AG08395 (cell line): ENCODE measurements at places on chromosomes 5 and 9.

DNA sequence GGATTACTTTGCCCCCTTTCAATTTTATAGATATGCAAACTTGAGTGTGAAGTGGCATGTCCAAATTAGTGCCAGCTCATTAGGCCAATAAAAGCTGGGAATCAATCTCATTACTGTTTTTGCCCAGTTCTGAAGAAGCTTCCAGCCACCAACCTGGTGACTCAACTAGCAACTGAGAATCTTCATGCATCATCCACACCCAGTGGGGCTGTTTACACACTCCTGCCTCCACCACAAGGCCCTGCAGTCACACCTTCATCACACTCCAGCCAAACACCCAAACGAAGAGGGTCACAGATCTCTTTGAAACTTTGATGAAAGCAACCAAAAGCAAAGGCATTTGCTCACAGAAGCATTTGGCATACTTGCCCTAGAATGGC, 41.3 kb upstream of the S1PR3 start:
- peak; percentile 17 for DNase-seq

DNA sequence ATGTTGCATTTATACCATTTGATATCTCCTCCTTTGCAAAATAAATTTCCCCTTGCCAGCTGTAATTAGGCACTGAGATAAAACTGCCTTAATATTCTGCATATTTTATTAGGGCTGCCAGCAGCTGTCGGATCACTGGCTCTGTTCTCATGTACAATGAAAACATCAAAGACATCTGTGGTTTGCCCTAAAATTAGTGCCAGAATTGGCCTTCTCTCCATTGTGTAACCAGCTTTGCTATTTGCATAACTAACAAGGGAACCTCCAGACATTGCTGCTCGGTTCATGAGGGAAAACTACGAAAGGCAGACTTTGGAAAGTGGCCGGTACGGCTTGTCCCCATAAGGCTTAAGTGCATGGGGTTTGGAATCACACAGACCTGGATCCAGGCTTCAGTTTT, 45.5 kb upstream of the KIF2A start:
- DNase-seq: no peak

DNA sequence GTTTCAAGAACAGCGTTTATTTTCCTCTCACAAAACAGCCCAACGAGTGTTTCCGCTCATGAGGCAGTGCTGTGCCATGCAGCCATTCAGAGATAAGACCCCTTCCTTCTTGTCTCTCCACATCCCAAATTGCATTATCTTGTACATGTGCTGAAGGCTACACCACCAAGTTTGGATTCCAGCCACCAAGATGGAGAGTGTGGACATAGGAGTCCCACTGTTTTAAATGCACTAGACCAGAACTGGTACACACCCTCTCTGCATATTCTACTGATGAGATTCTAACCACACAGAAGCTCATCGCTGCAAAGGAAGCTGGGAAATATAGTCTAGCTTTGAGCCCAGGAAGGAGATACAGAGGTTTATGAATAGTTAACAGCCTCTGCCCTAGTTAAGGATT, 509.4 kb downstream of the NFIB start:
- no peak for DNase-seq

- no peak for DNase-seq
These were observed 43.7 kb upstream of the TEK start for GRCh38 chr9:27065288-27065687.

- no peak for DNase-seq
These were observed 41.2 kb upstream of the PTGS1 start for GRCh38 chr9:122329597-122329996.

DNA sequence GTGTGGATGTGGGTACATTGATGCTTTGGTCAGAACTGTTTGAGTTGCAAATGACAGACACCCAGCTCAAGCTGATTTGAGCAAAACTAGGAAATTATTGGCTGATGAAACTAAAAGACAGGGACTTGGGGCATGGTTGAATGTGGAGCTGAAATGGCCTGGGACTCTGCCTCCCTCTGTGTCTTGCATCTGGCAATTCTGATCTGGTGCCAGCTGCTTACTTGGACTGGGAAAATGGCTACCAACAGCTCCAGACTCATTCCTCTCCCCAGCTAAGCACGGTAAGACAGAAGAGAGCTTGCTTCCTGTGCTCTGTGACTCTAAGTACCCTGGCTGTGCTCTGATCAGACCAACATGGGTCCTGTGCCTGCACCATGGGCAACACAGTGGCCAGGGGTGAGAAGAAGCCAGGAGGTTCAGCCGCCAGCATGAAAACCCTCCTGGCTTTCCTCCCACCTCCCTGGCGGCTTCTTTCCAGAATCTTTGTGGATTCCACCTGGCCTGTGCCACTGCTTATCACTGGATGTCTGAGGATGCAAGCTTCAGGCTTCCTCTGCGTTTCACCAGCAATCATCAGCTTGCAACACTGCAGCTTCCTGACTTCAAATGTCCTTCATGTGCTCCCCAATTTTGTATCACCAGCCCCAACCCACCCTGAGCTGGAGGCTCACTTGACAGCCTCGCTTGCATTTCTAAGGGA, 44.1 kb downstream of the C5orf15 start:
- DNase-seq: peak; percentile 23

DNA sequence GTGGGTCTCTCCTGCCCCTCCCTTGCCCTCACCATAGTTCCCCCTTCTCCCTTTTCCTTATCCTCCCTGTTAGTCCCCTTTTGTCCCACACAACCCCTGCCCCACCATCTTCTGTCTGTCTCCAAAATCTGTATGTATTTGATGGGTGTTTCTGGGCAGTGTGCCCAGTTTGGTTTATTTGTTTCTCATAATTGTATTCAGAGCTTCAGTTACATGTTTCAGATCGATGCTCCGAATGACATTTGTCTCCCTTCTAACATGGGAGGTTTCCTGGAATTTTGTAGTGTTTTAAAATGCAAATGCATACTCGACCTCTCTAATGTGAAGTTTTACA, 22.2 kb downstream of the FBXL7 start:
- DNase-seq: no peak

DNA sequence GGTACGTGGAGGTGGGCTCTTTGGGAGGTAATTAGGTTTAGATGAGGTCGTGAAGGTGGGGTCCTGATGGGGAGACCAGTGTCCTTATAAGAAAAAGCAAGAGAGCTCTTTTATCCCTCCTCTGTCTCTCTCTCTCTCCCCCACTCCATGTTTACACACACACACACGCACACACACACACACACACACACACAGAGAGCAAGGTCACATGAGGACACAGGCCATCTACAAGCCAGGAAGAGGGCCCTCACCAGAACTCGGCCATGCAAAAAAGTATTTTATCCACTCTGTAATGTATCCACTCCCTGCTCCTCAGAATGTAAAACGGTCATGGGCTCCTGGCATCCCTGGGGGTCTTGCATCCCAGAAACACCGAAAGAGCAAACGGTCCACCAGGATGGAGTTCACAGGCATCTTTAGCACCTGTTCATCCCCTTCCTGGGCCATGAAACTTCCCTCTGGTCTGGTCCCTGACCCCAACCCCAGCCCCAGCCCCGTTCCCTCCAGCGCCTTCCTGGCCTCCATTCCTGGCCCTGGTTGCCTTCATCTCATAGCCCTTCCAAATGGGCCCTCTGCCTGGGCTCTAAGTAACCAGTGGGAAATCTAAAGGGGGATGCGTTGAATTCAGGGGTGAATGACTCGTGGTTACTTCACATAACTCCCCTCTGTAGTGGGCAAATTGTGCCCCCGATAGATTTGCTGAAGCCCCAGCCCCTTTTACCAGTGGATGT, 88.8 kb downstream of the NSUN2 start:
- no peak for DNase-seq

DNA sequence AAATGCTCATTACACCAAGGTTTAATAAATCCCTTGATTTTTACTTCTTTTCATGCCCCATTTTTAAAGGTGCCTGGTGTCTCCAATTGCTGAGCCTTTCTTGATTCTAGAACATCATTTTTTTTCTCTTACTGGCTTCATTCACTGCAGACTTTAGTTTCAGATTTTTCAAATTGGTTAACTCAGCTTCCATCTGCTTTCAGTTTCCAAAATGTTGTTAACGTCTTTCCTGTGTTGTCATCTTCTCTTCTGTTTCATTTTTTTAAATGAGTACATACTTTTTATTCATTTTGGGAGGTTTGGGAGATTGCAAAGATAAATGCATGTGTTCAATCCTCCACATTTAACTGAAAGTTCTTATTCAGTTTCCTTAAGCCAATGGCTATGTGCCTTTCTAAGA, 126.4 kb upstream of the CCNG1 start:
- no peak for DNase-seq

GRCh38 chr5:146344155-146345118, 5.8 kb downstream of the POU4F3 start:
- DNase-seq: peak; percentile 10

- peak; percentile 63 for DNase-seq
These were observed 59.4 kb upstream of the RAPGEF1 start for GRCh38 chr9:131799177-131799823.

DNA sequence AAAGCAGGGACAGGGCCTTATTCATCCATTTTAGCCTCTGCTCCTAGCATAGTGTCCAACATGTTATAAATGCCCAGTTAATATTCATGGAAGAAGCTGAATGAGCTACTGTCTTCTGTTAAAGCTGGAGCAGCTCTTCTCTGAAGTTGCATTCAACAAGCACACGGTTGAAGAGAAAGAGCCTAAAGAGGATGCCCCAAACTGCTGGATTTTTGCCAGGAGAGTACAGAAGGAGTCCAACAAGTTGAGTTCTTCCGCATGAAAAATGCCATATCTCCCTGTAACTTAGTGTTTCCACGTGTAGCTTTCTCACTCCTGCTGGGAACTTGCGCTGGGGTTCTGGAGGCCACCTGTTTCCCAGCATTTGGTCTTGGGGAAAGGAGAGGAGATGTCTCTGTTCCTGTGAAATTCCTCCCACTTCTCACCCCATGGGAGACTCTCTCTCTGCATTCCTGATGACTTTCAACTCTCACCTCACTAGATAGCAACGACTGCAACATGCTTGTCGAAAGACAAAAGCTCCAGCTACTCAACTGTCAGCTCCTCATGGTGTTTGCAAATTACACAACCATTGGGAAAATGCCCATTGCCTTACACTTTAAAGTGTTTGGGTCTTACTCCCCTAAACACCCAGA, 122.8 kb downstream of the KIF4B start:
- no peak for DNase-seq

DNA sequence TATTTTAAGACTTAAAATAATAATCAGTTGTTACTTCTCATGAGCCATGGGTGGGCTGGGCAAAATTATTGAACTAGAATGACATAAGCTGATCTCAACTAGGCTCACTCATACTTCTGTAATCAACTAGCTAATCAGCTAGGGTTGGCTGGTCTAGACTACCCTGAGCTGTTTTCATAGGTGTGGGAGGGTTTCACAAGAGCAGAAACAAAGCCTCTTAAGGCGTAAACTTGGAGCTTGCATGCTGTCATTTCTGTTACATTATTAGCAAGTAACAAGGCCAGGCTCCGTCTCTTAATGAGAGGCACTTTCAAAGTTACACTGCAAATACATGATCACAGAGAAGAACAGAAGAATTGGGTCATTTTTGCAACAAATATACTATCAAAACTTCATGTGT, 57.2 kb upstream of the GHR start:
- DNase-seq: no peak

DNA sequence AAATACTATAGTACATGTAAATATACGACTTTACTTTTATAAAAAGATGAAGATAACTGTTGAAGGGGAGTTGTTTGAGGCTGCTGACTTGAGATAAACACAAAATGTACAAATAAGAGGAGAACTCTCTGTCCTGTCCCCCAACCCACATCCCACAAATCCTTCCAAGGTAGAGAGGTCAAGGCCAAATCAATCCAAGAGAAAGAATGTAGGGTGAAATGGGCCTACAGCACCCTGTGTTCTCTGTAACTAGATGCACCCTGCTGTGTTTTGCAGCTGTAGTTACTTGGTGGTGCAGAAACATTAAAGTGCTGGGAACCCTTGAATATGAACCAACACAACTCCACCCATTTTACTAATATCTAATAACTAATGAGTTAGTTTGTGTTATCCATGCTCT, 2.0 kb upstream of the LHFPL2 start:
- DNase-seq: no peak

- DNase-seq: peak; percentile 11
These were observed 277.9 kb upstream of the CDH9 start for GRCh38 chr5:27316271-27316650.

GRCh38 chr5:147348046-147348445, 113.2 kb downstream of the STK32A start:
- DNase-seq: no peak

- DNase-seq: peak; percentile 75
These were observed 25.9 kb upstream of the UNC5A start for GRCh38 chr5:176784218-176785165.

GRCh38 chr9:112786829-112787520, 36.4 kb downstream of the SNX30 start:
- no peak for DNase-seq

GRCh38 chr5:154401355-154401754, 44.4 kb upstream of the SAP30L start:
- DNase-seq: no peak

GRCh38 chr5:43663916-43664315, 60.9 kb downstream of the NNT start:
- DNase-seq: no peak

DNA sequence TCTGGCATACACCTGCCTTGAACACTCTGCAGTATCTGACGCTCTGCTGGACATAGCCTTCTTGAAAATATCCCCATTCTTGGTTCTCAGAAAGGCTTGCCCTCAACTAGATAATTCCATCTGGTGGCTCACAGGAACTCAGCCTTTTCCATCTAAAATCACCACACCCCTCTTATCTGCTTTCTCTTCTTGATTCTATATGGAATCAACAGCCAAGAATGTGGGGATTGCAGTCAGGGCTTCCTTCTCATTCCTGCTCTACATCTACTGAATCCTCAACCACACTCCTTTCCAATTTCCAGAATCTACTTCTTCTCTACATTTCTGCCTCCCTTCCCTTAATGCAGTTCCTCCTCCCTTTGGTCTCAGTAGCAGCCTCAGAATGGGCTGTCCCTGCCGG, 170.1 kb downstream of the SEMA5A start:
- no peak for DNase-seq

- no peak for DNase-seq
These were observed 33.9 kb upstream of the AOPEP start for GRCh38 chr9:94692601-94693000.

DNA sequence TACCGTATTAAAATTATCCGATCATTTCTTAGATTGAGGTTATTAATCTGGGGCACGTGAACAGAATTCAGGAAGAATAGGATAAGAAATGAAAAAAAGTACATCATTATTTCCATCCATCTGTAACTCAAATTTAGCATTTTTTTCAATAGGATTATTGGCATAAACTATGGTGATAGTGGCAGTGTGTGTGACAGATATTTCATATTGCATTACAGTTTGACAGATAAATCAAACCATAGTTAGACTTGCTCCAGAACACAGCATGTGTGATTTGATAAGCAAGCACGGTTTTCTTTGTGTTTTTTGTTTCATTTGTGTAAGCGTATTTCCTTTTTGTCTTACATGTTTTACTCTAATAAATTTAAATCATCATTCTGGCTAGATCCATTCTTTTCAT, 155.0 kb downstream of the CDH9 start:
- DNase-seq: no peak
